ENCODE measurements at places on chromosomes 11 and 22. TPM values are rescaled to one million over a fixed set of nuclear protein-coding genes. Genes with fewer than 3 reads are reported as not detected.

The MMP8 gene
- total RNA-seq, result not detected

The SLN gene
- total RNA-seq, result not detected

The SYT13 gene
- total RNA-seq, result not detected

The TEAD1 gene
- total RNA-seq, result 0.25 TPM

The PACSIN3 gene
- total RNA-seq, result 2.9 TPM

The LAYN gene
- total RNA-seq, result 4.1 TPM

The TYR gene
- total RNA-seq, result not detected

The ALX4 gene
- total RNA-seq, result not detected

The MUC6 gene
- total RNA-seq, result not detected

The OR2AG2 gene
- total RNA-seq, result 0.41 TPM

The C2CD3 gene
- 39.4 TPM for total RNA-seq

The LSP1 gene
- 430 TPM for total RNA-seq

The OR51E2 gene
- total RNA-seq, result not detected

The THYN1 gene
- total RNA-seq, result 52.2 TPM

The LMNTD2 gene
- 1.7 TPM for total RNA-seq

The BIK gene
- 0.29 TPM for total RNA-seq

The MOGAT2 gene
- not detected for total RNA-seq

The CNTF gene
- 3.1 TPM for total RNA-seq

The RASGRP2 gene
- 192 TPM for total RNA-seq

The IRAG1 gene
- not detected for total RNA-seq

The ELMOD1 gene
- total RNA-seq, result not detected

The FZD4 gene
- total RNA-seq, result 0.05 TPM

The ZC3H12C gene
- 2.8 TPM for total RNA-seq

The CALCA gene
- total RNA-seq, result not detected

The NAALADL1 gene
- total RNA-seq, result 14.1 TPM

The IL10RA gene
- 280 TPM for total RNA-seq

The ROBO4 gene
- not detected for total RNA-seq

The CNGA4 gene
- total RNA-seq, result not detected

The CHRDL2 gene
- total RNA-seq, result not detected

The ELF5 gene
- not detected for total RNA-seq

The APOBEC3G gene
- total RNA-seq, result 110 TPM

The CAPRIN1 gene
- 225 TPM for total RNA-seq

The SMIM38 gene
- 0.64 TPM for total RNA-seq

The CDHR5 gene
- total RNA-seq, result not detected

The DLG2 gene
- 0.88 TPM for total RNA-seq

The CEP126 gene
- total RNA-seq, result 0.27 TPM

The ZNF70 gene
- 2.8 TPM for total RNA-seq

The PYGM gene
- 7.3 TPM for total RNA-seq

The RASSF10 gene
- not detected for total RNA-seq
